T-helper 2 cell (primary cell): ENCODE measurements at places on chromosomes 6 and 20.

DNA sequence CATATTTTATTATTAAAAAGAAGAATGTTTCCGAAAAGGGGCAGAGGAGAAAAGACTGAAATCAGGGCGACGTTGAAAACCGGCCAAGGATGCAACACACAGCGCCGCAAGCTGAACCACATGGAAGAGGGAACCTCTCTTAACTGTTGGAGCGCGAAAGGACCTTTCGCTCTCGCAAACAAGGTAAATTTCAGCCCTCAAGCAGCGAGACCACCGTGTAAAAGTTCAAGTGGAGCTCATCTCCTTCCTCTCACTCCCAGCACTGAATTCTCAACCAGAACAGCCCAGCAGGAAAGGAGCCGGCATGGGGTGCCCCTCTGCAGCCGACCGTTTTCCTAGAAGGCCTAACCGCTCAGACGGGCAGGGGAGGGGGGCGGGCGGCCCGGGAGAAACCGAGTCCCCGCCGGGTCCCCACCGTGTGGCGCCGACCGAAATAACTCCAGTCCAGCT lies 621 bp downstream of the GPR63 start:
- DNase-seq: no peak

DNA sequence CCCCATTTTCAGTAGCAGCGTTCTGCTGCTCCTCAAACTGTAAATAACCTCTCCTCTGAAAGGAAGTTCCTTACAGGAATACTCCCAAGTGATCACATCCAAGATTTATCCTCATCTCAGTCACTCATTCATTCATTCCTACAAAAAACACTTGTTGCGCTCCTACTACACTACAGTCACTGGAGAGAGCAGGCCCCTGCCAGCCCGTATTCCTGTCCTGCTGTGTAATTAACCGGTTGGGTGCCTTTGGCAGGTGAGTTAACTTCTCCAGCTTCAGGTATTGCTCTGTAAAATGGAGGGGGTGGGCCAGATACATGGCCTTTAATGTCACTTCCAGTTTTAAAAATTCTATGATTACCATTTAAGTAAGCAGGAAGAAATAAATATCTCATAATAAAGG lies 15.0 kb upstream of the ZBTB24 start:
- DNase-seq: no peak

GRCh38 chr6:22544476-22544875 lies 24.9 kb upstream of the HDGFL1 start:
- DNase-seq: no peak

GRCh38 chr20:8642247-8642646 lies 426.6 kb upstream of the PLCB4 start:
- DNase-seq: no peak

DNA sequence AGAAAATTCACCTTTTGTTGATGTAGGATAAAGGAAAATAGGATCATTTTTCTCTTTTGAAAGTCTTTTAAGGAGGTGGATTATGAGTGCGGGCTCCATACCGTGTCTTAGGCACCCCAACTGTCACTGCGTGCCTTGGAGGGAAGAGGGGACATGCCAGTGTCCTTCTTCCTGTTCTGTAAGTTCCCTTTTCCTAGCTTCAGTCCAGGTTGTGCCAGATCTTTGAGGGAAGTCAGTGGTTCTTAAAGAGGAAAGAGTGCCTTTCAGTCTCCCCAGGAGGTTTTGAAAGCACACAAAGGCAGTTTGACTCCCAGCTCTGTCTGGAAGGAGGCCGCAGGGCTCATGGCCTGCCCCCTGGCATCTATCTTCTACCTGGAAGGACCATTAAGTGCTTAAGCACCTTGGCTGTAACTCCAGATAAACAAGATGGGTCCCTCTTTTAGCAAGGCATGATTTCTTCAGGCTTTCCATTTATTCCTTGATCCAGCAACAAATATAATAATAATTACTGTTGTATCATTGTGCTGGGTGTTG lies 13.0 kb downstream of the EFCAB8 start:
- no peak for DNase-seq

GRCh38 chr6:73631849-73632248 lies 21.9 kb downstream of the SLC17A5 start:
- no peak for DNase-seq

DNA sequence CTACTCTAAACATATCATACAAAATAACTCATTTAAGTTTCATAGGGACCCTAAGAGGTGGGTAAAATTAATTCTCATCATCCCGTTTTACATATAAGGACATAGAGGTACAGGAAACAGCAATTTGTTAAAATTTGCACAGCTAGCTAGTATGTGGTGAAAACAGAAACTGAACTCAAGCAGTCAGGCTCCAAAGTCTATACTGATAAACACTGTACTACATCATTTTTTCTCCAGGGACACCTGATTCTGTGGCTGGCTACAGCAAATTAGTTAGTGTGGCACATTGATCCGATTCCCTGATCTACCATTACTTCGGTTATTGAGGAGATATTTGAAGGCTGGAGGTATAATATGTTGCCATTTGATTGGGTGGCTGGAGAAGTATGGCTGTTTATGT lies 36.2 kb upstream of the E2F3 start:
- DNase-seq: no peak

- no peak for DNase-seq
Observed at GRCh38 chr6:9126878-9127560, 691.7 kb upstream of the SLC35B3 start.

GRCh38 chr6:191487-192312 lies 100.6 kb upstream of the DUSP22 start:
- DNase-seq: no peak

DNA sequence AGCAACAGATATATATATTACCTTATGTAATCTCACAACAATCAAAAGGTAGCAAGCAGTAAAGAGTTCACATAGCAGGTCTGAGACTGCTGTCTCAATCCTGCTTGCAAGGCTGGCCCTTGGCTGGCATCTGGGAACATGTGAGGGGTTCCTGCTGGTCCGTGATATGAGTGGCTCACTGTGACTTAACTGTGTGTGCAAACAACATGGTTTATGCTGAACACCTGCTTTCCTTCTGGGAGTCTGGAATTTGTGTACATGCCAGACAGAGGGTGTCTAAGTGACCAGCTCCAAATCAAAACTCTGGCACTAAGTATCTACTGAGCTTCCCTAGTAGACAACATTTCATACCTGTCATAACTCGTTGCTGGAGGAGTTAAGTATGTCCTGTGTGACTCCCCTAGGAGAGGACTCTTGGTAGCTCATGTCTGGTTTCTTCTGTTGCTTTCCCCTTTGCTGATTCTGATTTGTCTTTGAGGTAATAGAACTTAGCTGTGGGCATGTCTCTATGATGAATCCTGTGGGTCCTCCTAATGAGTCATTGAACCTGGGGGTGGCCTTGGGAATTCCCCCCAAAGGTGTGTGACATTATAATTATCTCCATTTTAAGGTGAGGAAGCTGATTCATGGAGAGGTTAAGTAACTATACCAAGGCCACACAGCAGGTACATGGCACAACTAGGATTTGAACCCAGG lies 131.6 kb upstream of the NEDD9 start:
- no peak for DNase-seq

GRCh38 chr6:170134031-170134470 lies 156.8 kb downstream of the DLL1 start:
- DNase-seq: no peak

- no peak for DNase-seq
Observed at GRCh38 chr6:28082939-28083338, 2.6 kb downstream of the ZNF165 start.

GRCh38 chr20:35975576-35976373 lies 7.4 kb downstream of the CNBD2 start:
- DNase-seq: no peak
